Placental pericyte (primary cell): ENCODE measurements at places on chromosomes 2 and 18. TPM values are rescaled to one million over a fixed set of nuclear protein-coding genes. Genes with fewer than 3 reads are reported as not detected.

HOXD3 gene
- total RNA-seq: 2.6 TPM in 1 of 2 replicates, not detected in the other

PLCL1 gene
- under 0.01 and 0.43 TPM in 2 replicates for total RNA-seq

CNNM4 gene
- total RNA-seq: 5.9 and 7.0 TPM in 2 replicates

KCNF1 gene
- not detected in 2 replicates for total RNA-seq

ACMSD gene
- not detected in 2 replicates for total RNA-seq

SCTR gene
- not detected in 2 replicates for total RNA-seq

DRC1 gene
- not detected in 2 replicates for total RNA-seq

MYOM1 gene
- total RNA-seq: 0.14 and 0.22 TPM in 2 replicates
